Chondrocyte (in vitro differentiated cells): ENCODE measurements at places on chromosomes 6 and 20.

DNA sequence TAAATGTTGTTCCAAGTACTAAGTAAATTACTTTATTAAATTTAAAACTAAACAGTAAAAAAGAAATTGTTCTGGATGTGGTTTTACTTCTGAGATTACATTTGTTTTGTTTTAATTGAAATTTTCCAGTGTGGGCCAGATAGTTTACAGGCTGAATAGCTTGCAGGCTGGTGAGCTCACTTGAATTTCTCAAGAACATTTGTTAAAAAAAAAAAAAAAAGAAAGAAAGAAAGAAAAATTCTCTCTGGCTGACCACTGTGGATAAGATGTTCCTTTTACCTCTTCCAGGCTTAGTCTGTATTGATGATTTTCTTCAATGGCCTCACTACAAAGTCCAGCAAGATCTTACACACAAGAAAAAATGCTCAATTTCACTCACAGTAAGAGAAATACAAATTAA, 85.4 kb downstream of the PLCG1 start:
- DNase-seq, result no peak
- H3K27ac ChIP-seq, result peak overlapping the region; percentile 60
- peaks cover 1% of the 10 kb centered on the region for H3K36me3 ChIP-seq
- H3K4me1 ChIP-seq, result peaks cover 39% of the 10 kb centered on the region
- H3K27me3 ChIP-seq, result no peaks in the 10 kb centered on the region

- no peak for DNase-seq
- no peaks in the 10 kb centered on the region for H3K27me3 ChIP-seq
- H3K36me3 ChIP-seq, result peaks cover 53% of the 10 kb centered on the region
- peak overlapping the region; percentile 97 for H3K27ac ChIP-seq
- H3K4me1 ChIP-seq, result peaks cover 98% of the 10 kb centered on the region
These were observed 59.2 kb downstream of the TRAM2 start for GRCh38 chr6:52517502-52518278.

- DNase-seq, result no peak
- peak overlapping the region; percentile 88 for H3K4me3 ChIP-seq
- no peak overlapping the region for H3K27ac ChIP-seq
- peaks cover 22% of the 10 kb centered on the region for H3K4me1 ChIP-seq
- peaks cover 1% of the 10 kb centered on the region for H3K36me3 ChIP-seq
These were observed 1.3 kb downstream of the ADAT2 start for GRCh38 chr6:143449082-143449713.

DNA sequence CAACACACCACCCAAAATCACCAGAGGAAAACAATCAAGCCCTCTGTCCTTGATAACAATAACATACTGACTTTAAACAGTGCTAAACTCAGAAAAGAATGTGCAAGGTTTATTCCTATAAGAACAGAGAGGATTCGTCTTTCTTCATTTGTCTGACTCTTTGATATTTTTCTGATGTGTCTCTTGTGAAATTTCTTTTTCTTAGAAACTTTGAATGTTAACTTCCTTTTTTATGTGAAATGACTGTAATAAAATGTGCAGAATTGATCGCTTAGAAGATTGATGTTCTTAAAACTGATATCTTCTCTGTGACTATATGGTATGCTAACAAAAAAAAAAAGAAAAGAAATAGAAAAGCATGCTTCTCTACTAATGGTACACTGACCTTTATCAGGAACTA, 947.4 kb upstream of the CITED2 start:
- peaks cover 40% of the 10 kb centered on the region for H3K4me1 ChIP-seq
- no peak overlapping the region for H3K27ac ChIP-seq
- no peaks in the 10 kb centered on the region for H3K36me3 ChIP-seq
- no peak for DNase-seq
- no peaks in the 10 kb centered on the region for H3K27me3 ChIP-seq

GRCh38 chr6:160040527-160041264, 71.8 kb downstream of the IGF2R start:
- no peak for DNase-seq
- no peaks in the 10 kb centered on the region for H3K27me3 ChIP-seq
- peaks cover 59% of the 10 kb centered on the region for H3K4me1 ChIP-seq

- no peak overlapping the region for H3K27ac ChIP-seq
- no peaks in the 10 kb centered on the region for H3K36me3 ChIP-seq
- H3K27me3 ChIP-seq, result no peaks in the 10 kb centered on the region
- no peak for DNase-seq
- H3K4me3 ChIP-seq, result no peak overlapping the region
These were observed 27.8 kb downstream of the ADGRG6 start for GRCh38 chr6:142329486-142330113.

- no peaks in the 10 kb centered on the region for H3K36me3 ChIP-seq
- H3K4me3 ChIP-seq, result no peak overlapping the region
- no peak for DNase-seq
- no peaks in the 10 kb centered on the region for H3K27me3 ChIP-seq
These were observed 45.5 kb downstream of the E2F3 start for GRCh38 chr6:20447157-20447556.

- peak overlapping the region; percentile 20 for H3K4me3 ChIP-seq
- peaks cover 2% of the 10 kb centered on the region for H3K36me3 ChIP-seq
These were observed 5.1 kb downstream of the PERP start for GRCh38 chr6:138101946-138102731.

DNA sequence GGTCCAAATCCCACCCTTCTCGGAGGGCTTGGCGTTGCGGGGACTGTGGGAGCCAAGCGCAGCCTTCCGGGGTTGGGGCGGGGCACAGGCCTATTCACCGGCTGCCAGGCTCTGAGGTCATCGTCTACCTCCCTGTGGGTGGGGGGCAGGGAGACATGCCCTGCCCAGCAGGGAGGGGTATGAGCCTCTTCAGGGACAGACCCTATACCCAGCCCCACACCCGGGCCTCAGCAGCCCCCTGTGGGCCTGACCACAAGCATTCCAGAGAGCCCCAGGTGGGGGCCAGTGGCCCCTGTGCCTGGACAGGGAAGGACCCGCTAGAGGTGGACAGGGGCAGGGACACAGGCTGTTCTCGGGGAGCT, 11.6 kb downstream of the LAMA5 start:
- H3K36me3 ChIP-seq, result no peaks in the 10 kb centered on the region
- peak overlapping the region; percentile 92 for H3K27ac ChIP-seq
- H3K4me1 ChIP-seq, result peaks cover 54% of the 10 kb centered on the region
- no peak overlapping the region for H3K4me3 ChIP-seq
- no peak for DNase-seq

DNA sequence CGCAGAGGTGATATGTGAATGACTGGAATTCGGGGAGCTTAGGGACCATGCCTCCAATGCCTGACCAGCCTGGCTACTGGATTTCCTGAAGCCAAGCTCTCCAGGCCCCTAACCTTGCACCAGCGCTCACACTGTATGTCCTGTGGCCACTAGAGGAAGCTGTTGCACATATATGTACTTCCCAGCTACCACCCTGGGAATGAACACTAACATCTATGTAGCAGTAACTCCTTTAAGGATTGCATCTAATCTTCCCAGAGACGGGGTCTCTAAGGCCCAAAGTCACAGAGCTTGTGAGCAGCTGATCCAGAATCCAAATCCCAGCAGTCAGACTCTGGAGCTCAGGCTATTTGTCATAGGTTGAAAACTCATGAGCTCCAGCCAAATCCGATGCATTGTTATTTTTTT, 20.4 kb upstream of the BPIFB1 start:
- DNase-seq, result no peak
- H3K27ac ChIP-seq, result no peak overlapping the region
- peaks cover 72% of the 10 kb centered on the region for H3K27me3 ChIP-seq
- no peaks in the 10 kb centered on the region for H3K4me1 ChIP-seq
- H3K36me3 ChIP-seq, result no peaks in the 10 kb centered on the region
- no peak overlapping the region for H3K4me3 ChIP-seq

DNA sequence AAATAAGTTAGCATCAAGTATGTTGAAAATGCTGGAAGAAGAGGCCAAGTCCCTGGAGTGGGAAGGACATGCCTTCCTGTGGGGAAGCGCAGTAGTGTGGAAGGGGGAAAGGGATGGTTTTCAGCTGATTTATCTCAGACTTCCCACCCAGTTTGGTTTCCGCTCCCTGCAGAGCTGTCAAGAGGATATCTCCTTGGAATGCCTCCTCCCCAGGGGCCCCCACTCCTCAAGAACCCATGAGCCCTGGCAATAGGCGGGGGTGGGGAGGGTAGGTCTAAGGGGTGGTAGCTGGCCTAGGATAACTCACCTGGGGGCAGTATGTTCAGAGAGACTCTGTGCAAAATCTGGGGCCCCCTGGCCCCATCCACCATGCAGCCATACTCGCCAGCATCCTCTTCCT, 696 bp downstream of the TREML1 start:
- H3K27me3 ChIP-seq, result peaks cover 12% of the 10 kb centered on the region
- no peak overlapping the region for H3K4me3 ChIP-seq
- no peak overlapping the region for H3K27ac ChIP-seq
- H3K36me3 ChIP-seq, result peaks cover 7% of the 10 kb centered on the region
- no peaks in the 10 kb centered on the region for H3K4me1 ChIP-seq

DNA sequence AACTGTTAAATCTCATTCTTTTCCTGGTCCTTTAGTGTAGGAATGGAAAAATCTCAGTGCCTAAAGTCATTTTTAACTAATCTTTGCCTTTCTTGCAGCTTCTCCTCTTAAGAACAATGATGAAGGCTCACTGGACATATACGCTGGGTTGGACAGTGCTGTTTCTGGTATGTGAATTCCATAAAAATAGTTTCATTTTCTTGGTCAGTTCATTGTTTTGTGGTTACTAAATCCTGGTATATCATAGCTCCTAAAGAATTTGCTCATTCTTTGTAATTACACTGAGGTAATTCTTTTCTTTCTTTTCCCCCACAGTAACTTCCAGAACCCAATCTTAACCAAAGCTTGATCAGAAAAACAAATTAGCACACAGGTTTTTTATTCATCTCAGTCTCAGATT, 23.4 kb downstream of the CASP8AP2 start:
- no peak overlapping the region for H3K4me3 ChIP-seq
- no peak for DNase-seq
- peak overlapping the region; percentile 50 for H3K27ac ChIP-seq
- peaks cover 16% of the 10 kb centered on the region for H3K36me3 ChIP-seq

- DNase-seq, result no peak
- H3K27me3 ChIP-seq, result peaks cover 1% of the 10 kb centered on the region
- no peak overlapping the region for H3K4me3 ChIP-seq
- no peaks in the 10 kb centered on the region for H3K36me3 ChIP-seq
- no peak overlapping the region for H3K27ac ChIP-seq
- peaks cover 20% of the 10 kb centered on the region for H3K4me1 ChIP-seq
These were observed 79.0 kb upstream of the RGS17 start for GRCh38 chr6:153210083-153210482.

GRCh38 chr6:73028124-73028766, 197.1 kb downstream of the KHDC1L start:
- H3K27ac ChIP-seq, result no peak overlapping the region
- no peak overlapping the region for H3K4me3 ChIP-seq
- H3K27me3 ChIP-seq, result no peaks in the 10 kb centered on the region
- no peaks in the 10 kb centered on the region for H3K36me3 ChIP-seq

DNA sequence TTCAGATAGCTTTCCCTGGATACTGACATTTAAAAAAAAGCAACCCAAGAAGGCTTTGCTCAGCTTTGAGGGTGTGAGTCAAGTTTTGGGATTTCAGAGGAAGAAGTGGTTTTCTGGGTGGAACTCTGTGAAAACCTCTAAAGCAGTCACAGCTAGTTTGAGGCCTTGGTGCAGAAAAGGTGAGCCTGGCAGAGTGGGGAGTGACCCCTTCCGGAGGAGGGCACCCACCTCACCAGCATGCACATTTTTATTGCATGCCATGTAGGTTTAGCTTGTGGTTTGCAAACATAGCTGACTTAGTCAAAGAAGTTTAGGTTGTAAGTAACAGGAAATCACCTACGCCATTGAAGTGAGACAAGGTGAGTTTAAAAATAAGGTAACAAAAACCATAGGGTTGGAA, 146.8 kb upstream of the PMEPA1 start:
- H3K4me3 ChIP-seq, result no peak overlapping the region
- peaks cover 1% of the 10 kb centered on the region for H3K36me3 ChIP-seq
- H3K27me3 ChIP-seq, result peaks cover 2% of the 10 kb centered on the region
- no peak overlapping the region for H3K27ac ChIP-seq
- H3K4me1 ChIP-seq, result peaks cover 12% of the 10 kb centered on the region
- DNase-seq, result no peak

- H3K27me3 ChIP-seq, result peaks cover 64% of the 10 kb centered on the region
- no peak overlapping the region for H3K4me3 ChIP-seq
- no peak overlapping the region for H3K27ac ChIP-seq
- DNase-seq, result no peak
These were observed 35.8 kb downstream of the CDH22 start for GRCh38 chr20:46272389-46273047.

GRCh38 chr6:146041282-146041681, 12.4 kb downstream of the GRM1 start:
- H3K36me3 ChIP-seq, result peaks cover 2% of the 10 kb centered on the region
- H3K4me3 ChIP-seq, result no peak overlapping the region
- no peaks in the 10 kb centered on the region for H3K4me1 ChIP-seq
- DNase-seq, result no peak

DNA sequence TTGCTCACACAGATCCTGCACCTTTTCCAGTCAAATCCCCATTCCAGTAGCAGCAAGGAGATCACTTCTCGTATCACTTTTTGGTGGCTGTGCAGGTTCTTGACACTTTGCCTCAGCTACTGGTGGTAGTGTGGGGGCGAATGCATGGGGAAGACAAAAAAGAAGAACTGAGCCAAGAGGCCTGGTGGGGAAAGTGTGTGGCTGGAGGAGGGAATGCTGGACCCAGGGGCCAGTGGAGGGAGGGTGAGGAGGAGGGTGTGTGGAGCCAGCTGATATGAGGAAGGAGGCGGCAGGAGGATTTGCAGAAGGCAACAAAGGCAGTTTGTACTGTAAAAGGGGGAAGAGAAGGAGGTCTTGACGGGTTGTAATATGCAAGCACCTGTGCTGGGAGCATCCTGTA, 15.7 kb upstream of the HLA-C start:
- no peak for DNase-seq
- H3K4me3 ChIP-seq, result no peak overlapping the region
- no peak overlapping the region for H3K27ac ChIP-seq
- H3K27me3 ChIP-seq, result peaks cover 44% of the 10 kb centered on the region
- H3K36me3 ChIP-seq, result no peaks in the 10 kb centered on the region

GRCh38 chr6:25329161-25329817, 50.1 kb downstream of the CARMIL1 start:
- no peak for DNase-seq
- H3K36me3 ChIP-seq, result no peaks in the 10 kb centered on the region
- no peak overlapping the region for H3K27ac ChIP-seq

- DNase-seq, result no peak
- H3K27ac ChIP-seq, result no peak overlapping the region
- H3K4me3 ChIP-seq, result no peak overlapping the region
- peaks cover 19% of the 10 kb centered on the region for H3K27me3 ChIP-seq
- peaks cover 22% of the 10 kb centered on the region for H3K4me1 ChIP-seq
These were observed 33.7 kb downstream of the GCNT2 start for GRCh38 chr6:10554826-10555225.

DNA sequence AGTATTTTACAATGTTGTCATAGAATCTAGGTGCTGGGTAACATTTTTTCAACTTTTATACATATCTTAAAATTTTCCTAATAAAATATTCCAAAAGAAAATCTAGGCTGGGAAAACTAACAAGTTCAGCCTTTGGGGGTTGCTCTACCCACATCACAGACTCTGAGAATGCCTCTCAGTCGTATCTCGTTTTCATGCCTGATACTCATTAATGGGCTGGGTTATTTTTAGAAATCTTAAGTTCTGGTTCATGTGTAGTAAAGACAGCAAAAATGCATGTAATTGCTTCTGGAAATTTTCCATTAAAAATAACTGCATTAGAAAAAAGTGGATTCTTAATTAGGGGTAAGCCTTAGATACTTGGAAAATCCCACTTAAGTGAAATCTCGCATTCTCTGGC, 149.3 kb downstream of the SLC24A3 start:
- H3K27ac ChIP-seq, result no peak overlapping the region
- no peaks in the 10 kb centered on the region for H3K36me3 ChIP-seq
- H3K4me1 ChIP-seq, result no peaks in the 10 kb centered on the region
- no peak for DNase-seq
- no peaks in the 10 kb centered on the region for H3K27me3 ChIP-seq
- H3K4me3 ChIP-seq, result no peak overlapping the region

- no peak overlapping the region for H3K27ac ChIP-seq
- H3K4me3 ChIP-seq, result no peak overlapping the region
- H3K4me1 ChIP-seq, result no peaks in the 10 kb centered on the region
- no peak for DNase-seq
- H3K27me3 ChIP-seq, result peaks cover 15% of the 10 kb centered on the region
These were observed 12.2 kb downstream of the SLC17A9 start for GRCh38 chr20:62964700-62965099.
